WTC11 (cell line): ENCODE measurements at places on chromosomes 5 and 9. TPM values are rescaled to one million over a fixed set of nuclear protein-coding genes. Genes with fewer than 3 reads are reported as not detected.

DNA sequence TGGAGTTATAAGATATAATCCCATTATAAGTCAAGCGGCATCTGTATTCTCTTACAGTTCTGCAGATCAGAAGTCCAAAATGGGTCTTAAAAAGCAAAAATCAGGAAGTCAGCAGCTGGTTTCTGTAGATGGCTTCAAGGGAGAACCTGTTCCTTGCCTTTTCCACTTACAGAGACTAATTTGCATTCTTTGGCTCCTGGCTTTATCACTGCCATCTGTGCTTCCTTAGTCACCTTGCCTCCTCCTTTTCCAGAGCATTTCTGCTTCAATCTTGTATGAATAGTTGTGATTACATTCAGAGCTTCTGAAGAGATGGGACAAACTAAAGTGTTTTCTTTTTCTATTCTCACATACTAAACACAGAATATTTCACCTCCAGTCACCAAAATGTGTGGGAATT lies 647.3 kb upstream of the GRAMD2B start:
- DNase-seq = no peak

DNA sequence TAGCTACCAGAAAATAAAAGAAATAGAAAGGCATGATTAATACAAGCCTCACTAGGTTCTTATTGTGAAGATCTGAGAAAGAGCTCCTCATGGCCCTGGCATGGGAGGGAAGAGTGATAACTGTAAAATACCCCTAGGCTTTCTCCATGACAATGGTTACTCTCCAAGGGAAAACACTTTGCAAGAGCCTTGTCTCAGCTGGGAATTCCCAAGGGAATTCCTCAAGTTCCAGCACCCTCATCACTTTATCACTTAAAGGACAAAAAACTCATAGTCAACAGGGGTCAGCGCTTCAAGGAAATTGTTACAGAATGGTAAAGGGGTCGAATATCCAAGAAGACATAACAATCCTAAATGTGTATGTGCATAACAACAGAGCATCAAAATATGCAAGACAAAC lies 21.2 kb downstream of the SYK start:
- DNase-seq = no peak

Gene SPATA31D4
- not detected in 3 replicates for total RNA-seq

Gene WWC1
- total RNA-seq = 29.1 to 48.4 TPM (median 31.6 TPM) in 3 replicates

Gene TNFSF15
- 0.09 to 0.11 TPM (median 0.09 TPM) in 3 replicates for total RNA-seq

GRCh38 chr5:169112016-169112415 lies 188.9 kb downstream of the SLIT3 start:
- no peak for DNase-seq

DNA sequence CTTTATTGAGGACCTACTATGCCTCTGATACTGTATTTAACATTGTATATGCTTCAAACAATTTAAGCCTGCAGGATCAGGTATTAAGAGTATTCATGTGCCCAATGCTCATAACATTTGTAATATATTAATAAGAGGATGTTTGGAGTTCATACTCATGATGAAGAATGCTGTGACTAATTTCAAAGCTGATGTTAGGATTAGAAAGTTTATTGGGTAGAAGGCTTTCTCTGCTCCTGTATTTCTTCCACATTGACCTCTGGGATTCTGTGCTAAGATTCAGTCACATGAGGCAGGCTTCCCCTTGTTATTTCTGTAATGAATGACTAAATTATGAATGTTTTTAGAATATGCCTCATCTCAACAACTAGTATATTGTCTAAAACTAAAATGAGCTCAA lies 456.4 kb downstream of the NFIB start:
- DNase-seq = no peak
